Stimulated activated CD8-positive, alpha-beta memory T cell treated with anti-CD3 and anti-CD28 coated beads, Interleukin-4, amount 100 ng/mL, for 1 hour (primary cell): ENCODE measurements at places on chromosomes 7 and 10.

DNA sequence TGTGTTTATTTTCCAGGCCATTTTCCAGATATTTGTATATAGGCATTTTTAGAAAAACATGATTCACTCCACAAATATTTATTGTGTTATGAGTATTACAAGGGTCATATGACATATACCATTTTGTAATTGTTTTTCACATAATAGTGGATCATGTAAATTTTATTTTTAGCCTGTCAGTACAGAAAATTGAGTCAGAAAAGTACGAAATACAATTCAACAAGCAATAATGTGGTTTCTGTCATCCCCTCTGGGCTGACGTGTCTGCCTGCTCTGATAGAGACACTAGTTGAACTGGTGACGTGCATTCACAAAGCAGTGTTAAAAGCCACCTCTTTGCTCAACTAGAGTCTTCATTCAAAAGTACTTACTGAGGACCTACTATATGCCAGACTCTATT is 97.9 kb upstream of the STEAP1B start:
- DNase-seq, result no peak

DNA sequence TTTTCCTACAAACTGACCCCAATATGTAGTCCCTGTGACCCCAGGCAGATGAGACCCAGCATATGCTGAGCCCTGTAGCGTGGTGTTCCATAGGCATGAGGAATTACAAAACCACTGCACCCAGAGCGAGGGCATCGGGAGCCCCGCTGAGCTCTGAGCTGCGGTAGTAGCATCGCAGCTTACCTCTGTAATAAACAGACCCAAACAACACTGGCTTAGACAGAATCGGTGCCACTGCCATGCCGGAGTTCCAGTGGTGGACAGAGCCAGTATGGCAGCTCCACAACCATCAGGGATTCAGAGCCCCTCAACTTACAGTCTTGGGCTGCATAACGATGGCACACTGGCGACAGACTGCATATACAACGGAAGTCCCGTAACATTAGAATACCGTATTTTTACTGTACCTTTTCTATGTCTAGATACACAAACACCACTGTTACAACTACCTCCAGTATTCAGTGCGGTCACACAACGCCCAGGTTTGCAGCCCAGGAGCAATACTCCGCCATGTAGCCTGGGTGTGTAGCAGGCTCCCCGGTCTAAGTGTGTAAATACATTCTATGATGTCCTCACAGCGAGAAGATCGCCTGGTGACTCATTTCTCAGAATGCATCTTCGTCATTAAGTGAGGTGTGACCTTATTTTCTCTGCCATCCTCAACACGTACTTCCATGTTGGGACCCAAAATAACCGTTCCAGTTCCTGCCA is 68.8 kb downstream of the PROSER2 start:
- DNase-seq, result no peak

DNA sequence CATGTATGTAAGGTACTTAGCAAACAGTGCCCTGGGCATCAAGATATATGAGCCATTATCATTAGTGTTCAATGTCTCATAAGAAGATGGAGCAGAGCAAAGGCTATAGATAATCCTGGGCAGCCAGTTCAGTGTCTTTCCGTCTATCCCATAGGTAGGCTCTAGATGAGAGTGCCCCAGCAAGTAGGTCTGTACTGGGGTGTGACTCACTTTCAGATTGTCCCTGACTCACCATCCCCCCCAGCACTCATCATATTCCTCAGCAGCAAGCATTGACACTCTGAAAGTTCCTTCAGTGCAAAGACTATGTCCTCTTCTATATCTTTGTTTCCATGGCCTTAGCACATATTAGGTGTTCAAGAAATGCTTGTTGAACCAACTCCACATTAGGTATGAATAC is 20.0 kb upstream of the FAM204A start:
- DNase-seq, result no peak

- no peak for DNase-seq
These were observed 944 bp downstream of the RHBDD2 start for GRCh38 chr7:75879771-75880184.

DNA sequence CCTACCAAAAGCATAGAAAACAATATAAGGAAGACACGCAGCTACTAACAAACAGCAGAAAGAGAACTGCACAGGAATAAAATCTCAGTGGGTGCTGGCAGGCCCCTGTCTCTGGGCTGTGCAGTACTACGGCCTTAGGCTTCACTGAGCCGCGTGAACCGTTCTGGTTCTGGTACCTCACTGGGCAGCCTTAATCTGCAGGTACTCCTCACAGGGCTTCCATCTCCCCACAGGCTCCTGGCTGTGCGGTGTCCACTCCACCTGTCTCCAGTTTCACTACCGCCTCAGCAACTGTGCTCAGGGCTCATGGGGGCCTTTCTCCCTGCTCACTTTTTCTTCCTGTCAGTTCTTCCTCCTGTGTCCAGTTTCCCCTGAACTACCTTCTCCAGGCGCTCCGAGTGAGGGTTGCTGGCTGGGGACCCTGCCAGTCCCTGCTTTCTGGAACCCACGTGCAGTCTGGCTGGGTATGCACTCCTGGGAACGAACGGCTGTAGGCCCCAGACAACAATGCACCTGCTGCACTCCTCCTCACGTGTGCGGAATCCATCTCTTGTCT is 75.7 kb downstream of the VIPR2 start:
- DNase-seq, result no peak

GRCh38 chr7:137603043-137603442 is 243.7 kb downstream of the DGKI start:
- no peak for DNase-seq

GRCh38 chr7:68707958-68708357 is 890.3 kb upstream of the AUTS2 start:
- no peak for DNase-seq

DNA sequence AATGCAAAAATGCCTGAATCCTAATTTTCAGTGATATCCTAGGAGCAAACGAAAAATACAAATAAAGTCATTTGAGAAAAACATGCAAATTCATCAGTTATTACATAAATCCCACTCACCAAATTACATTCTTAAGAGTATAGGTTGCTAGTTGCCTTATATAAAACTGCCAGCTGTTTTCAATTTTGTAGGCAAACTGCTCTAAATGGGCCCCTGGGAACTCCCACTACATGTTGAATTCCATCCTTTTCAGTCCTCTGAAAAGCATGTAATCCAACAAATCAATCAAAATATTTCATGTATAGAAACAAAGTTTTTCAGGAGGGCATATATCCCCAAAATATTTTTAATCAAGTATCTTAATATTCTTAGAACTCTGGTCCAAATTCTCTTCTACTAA is 2.1 kb upstream of the JMJD1C start:
- no peak for DNase-seq

GRCh38 chr7:96770758-96771157 is 61.1 kb upstream of the SEM1 start:
- no peak for DNase-seq

GRCh38 chr7:46157404-46157803 is 236.3 kb upstream of the IGFBP3 start:
- DNase-seq, result no peak

GRCh38 chr7:145327646-145328045 is 491.8 kb upstream of the TPK1 start:
- DNase-seq, result no peak

DNA sequence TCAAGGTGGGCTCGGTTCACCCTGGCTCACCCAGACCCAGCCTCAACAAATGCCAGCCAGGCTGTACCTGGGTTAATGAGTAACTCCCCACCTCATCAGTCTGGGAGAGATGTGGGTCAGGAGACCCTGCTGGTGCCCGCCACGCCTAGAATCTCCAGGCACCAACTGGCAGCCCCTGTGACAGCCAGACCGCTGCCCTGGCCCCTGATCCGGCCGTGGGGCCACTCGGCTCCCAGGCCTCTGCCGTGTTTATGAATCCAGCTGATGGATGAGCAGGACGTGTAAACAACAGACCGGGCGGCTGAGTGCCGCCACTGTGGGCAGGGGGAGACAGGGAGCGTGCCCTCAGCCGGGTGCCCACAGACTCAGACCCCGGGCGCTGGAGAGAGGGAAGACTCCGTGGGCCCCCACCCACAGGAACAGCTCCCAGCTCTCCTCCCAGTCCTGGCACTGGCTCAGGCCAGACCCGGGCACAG is 34.0 kb upstream of the PDGFA start:
- DNase-seq, result no peak

GRCh38 chr10:110793886-110794285 is 77.8 kb upstream of the PDCD4 start:
- no peak for DNase-seq

- no peak for DNase-seq
These were observed 239.2 kb downstream of the RNLS start for GRCh38 chr10:88343761-88344484.

GRCh38 chr7:37428681-37429434 is 19.8 kb downstream of the ELMO1 start:
- no peak for DNase-seq

- DNase-seq, result no peak
These were observed 30.5 kb downstream of the GNAT3 start for GRCh38 chr7:80481196-80481884.

GRCh38 chr7:41501006-41501405 is 201.9 kb downstream of the INHBA start:
- no peak for DNase-seq

- DNase-seq, result no peak
These were observed 47.2 kb downstream of the DNAJC12 start for GRCh38 chr10:67790534-67791408.

DNA sequence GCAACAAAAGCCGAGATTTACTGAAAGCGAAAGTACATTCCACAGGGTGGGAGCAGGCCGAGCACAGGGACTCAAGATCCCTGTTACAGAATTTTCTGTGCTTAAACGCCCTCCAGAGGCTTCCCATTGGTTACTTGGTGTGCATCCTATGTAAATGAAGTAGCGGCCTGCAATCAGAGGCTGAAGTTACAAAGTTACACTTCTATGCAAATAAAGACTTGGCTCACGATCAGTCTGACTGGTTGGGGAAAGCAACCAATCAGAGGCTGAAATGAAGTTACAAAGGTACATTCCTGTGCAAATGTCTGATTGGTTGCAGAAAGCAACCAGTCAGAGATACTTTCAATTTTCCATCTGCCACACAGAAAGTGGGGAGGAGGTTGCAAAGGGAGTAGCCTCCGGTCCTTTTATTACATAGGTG is 4.1 kb downstream of the ACBD7 start:
- DNase-seq, result no peak

DNA sequence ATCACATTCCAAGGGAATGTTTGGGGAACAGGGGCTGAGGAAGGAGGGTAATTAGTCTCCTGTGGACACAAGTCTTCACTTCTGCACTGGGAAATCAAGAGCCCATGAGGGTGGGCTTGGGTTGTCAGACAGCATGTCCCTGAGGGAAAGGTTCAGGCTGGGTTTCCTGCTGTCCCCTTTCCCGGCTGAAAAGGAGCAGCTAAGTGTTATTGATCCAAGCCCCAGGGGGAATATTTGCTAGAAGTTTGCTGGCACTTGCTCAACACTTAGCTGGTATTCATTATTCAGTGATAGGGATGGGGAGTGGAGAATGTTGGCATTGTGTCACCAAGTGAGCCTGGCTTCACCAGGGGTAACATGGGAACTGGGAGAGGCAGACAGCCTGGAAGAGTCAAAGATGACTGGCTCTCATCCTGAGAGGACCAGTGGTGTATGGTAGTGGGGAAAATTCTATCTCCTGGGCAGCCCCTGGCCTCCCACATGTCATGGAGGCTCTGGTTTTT is 344.4 kb upstream of the PODXL start:
- DNase-seq, result no peak

DNA sequence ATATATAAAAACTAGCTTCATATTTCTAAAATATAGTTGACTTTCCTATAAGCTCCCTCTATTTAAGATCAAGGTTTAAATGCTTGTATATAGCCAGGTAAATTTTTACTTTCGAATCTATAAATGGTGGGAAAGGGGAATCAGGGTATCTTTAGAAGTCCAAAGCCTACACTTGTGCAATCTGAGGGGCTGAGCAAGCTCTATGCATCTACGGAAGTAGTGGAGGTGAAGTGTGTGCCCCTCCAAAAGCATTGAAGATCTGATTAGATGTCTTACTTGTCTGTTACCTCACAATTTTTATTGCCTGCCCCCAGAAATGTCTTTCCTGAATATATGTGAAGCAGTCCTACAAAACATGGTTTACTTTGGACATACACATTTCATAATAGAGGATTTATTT is 1.6 kb downstream of the AKAP9 start:
- DNase-seq, result no peak

DNA sequence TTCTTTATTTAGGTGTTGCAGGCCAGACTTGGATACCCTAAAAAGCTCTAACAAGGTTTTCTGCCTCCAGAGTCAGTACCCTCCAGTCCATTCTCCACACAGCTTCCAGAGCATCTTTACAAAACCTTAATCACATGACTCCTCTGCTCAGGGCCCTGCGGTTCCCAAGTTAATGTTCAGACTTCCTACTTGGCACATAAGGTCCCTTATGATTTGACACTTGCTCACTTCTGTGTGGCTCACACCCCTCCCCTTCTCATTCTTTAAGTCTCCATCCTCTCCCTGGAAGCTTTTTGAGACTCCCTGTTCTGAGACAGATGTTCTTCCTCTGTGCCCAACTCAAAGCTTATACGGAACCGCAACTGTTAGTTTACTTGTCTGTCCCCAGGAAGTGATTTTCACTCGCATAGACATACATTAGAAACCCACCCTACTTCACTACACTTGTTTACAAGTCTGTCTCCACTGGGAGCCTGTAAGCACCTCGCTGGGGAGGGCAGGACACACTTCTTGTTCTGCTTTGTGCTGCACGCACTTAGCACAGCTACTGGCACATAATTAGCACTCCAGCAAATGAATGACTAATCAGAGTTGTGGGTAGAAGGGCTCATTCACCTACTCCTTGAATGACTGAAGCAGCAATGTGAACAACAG is 154.3 kb upstream of the LAMB4 start:
- no peak for DNase-seq

GRCh38 chr10:5534880-5535856 is 10.4 kb downstream of the CALML3 start:
- DNase-seq, result no peak

- no peak for DNase-seq
These were observed 22.1 kb upstream of the PRKCQ start for GRCh38 chr10:6602026-6602699.

DNA sequence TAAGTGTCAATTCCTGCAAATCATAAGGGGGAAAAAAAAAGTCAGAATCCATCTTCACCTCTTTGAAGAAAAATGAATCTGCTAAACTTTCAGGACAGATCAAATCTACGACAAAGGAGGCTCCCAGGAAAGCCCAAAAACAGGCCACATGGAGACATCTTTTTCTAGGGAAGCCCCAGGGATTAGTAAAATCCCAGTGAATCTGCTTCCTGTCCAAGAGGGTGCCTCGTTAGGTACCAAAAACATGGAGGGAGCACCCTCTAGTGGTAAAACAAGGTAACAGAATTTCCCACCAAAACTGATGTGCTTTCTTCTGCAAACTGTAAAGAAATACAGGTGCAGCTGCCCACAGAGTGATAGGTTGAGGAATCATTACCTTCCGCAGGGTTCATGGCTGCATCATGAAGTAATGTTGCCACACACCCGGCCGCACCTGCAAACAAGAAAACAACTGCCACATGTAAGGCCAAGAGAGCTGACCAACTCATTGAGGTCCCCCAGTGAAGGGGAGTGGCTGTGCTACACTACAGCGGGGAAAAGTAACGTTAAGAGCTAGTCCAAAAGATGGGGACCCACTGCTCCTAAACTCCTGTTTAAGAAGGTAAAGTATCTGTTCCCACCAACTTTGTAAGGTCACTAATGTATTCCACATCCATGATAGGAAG is 7.9 kb downstream of the SLC25A28 start:
- DNase-seq, result no peak

GRCh38 chr7:85736085-85736484 is 549.2 kb upstream of the SEMA3D start:
- DNase-seq, result no peak

- no peak for DNase-seq
These were observed 1.3 kb downstream of the PFKFB3 start for GRCh38 chr10:6204063-6204340.
